ENCODE measurements at places on chromosomes 6 and 20.

DNA sequence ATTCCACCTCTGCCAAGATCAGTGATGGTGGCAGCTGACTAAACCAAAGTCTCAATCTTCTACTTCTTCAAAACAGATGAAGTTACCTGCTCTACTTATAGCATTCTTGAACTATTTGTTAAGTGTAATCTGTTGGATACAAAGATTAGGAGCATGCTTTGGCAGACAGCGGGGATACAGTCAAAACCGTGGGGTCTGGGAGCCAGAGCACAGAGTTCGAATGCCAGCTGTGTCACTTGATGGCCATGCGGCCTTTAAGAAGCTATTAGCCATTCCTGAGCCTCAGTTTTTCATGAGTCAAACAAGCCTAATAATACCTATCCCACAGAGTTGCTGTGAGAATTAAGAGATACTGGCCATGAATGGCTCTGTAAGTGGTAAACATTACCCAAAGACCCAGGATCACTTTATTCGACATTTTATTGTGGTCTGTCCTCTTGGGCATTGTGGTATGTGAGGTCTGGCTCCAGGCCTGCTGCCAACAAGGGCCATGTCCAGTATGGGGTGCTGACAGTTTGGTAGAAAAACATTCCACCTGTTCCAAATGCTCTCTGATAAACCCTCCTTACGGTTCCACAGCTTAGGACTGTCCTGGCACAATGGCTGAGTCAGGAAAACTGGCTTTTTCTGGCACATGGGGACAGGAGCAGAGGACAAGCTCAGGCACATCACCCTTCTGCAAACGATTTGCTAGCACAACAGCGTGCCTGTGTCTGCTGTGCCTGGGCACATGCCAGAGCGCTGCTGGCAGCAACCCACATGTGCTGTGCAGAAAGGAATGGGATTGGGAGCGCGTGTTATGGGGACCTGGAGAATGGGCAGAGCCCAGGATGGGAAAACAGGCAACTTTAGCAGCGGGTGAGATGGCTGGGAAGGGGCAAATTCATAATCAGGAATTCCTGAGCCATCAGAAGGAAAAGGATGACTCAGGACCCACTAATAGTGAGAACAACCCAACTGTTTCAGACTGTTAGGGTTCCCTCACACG lies 15.7 kb upstream of the FAM83C start:
- peak; percentile 86 for DNase-seq

- no peak for DNase-seq
Measured at GRCh38 chr20:46657137-46657536, 5.9 kb upstream of the SLC13A3 start.

DNA sequence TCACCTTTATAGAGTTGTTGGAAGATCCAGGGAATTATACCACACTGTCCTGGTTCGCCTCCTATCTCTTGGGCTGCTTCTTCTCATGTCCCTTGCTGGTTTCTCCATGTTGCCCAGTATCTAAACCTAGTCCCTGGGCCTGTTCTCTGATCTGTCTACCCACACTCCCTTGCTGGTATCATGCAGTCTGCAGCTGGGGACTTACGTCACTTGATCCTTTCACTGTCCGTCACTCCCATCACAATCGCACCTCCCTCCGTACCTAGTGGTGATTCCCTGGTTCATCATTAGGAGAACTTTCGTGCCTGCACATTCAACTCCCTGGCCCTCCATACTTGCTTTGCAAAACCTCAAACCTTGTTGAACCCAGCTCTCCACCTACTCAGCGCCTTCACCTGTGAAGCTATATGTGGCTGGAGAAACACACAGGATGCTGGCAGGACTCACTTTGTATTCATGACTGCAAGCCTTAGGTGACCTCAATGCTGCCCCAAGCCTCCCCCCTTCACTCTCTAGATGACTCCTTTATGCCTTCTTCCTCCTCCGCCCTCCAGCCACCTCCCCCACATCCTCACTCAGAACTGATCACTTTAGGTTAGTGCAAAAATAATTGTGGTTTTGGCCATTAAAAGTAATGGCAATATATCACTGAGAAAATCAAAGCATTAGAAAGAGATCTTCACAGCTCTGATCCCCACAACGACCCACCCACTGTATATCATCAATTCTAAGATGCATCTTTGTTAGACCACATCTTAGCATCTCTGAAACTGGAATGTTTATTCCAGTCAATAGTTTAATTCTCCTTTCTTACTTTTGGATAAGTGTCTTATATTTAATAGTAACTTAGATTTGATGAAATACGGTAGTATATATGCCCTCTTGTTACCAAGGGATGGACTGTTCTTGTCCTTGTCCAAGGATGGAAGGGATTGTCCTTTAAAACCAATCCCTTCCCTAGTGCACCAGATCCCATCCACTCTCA lies 26.4 kb downstream of the GDAP1L1 start:
- DNase-seq: no peak

GRCh38 chr6:44315516-44315915 lies 2.4 kb upstream of the AARS2 start:
- no peak for DNase-seq

- DNase-seq: no peak
Measured at GRCh38 chr20:49985617-49986016, 2.8 kb downstream of the SNAI1 start.

GRCh38 chr6:90109141-90109540 lies 187.5 kb downstream of the BACH2 start:
- DNase-seq: no peak

GRCh38 chr20:3704087-3704486 lies 8.3 kb downstream of the SIGLEC1 start:
- no peak for DNase-seq

DNA sequence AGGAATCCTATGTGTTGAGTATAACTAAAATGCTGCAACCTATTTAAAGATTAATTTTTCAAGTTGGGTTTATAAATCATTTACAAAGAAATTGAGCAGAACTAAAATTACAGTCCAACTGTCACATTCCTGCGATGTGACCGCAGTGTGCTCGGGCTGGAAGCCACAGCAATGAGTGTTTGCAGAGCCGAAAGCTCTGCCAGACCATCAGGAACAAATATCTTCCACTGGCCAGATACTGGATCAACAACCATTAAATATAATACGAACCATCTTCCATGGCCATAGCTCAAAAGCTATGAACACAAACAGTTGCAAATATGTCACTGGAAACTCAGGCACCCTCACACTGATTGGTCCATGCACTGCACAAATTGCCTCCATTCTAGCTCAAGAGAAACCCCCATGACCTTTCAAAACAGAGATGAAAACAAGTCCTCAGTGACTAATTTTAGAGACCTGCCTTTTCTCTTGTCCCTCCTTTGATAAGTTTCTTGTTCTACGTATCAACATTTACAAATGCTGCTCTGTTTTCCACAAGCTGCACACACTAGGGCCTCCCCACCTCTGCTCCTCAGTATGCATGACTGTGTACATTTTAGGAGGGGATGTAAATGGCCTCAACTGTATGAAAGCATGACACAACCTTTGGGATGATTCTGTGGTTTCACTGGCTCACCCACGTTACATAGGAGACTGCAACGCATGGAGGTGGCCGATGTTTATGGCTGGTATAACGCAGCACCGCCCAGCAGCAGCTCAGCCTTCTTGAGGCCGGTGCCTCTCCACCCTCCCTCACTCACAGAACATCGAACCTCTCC lies 171.7 kb downstream of the WDR27 start:
- no peak for DNase-seq

DNA sequence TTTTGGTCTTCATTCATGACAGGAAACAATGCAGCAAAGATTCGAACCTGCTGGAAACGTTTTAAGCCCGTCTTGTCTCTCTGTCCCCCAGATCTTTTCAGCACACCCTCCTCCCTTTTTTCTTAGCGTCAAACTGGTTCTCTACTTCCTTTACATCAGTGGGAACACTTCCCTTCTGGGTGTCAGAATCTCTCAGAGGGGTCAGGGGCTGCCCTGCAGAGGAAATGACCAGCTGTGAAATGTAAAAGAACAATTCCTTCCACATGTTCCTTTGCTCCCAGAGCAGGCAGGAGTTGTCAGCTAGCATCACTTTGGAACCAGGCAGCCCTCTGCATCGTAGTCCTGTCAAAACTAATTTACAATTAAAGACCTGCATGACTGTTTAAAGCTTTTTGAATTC lies 619.0 kb downstream of the TFAP2A start:
- no peak for DNase-seq
